Stimulated activated CD4-positive, alpha-beta T cell treated with anti-CD3 and anti-CD28 coated beads, Interleukin-1b, Interleukin-23, amount 100 ng/mL, for 1 hour (primary cell): ENCODE measurements at places on chromosomes 11 and 22.

- DNase-seq, result peak; percentile 23
These were observed 11.7 kb downstream of the PHRF1 start for GRCh38 chr11:587978-588380.

- DNase-seq, result no peak
These were observed 20.1 kb upstream of the SMIM35 start for GRCh38 chr11:118106789-118107335.

DNA sequence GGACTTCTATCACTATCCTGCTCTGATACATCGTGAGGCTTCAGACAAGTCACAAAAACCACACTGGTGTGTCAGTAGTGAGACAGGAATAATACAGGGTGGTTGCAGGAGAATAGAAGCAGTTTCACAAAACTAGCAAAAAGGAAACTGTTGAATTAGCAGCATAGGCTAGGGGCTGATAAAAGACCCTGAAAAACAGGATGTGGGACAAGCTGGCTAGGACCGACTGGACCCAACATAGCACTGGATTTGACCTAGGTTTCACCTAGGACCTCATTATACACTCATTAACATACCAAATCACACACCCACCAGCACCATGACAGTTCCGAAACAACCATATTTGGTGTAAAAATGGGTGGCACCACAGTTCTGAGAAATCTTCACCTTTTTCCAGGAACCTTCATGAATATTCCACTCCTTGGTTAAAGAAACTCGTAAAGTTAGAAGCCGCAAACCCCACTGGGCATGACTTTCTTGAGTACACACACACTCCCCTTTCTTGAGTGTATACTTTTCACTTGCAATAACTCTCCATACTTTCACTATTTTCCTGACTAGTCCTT, 76.2 kb downstream of the SLC1A2 start:
- no peak for DNase-seq

DNA sequence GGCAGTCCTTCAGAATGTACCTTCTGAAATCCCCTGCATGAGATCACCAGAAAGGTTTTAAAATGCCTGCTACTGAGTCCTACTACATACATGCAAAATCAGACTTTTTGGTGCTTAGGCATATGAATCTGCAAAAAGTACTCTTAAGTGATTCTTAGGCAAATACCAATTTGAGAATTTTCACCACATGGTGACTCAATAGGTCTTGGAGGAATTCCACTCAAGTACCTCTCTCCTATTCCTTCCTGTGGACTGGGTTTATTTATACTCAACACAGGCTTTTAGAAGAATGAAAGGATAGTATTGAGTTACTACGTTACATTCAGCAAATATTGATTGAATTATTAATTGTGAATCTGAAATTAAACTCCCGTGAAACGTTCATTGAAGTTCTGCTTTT, 223.9 kb downstream of the CNTN5 start:
- no peak for DNase-seq

DNA sequence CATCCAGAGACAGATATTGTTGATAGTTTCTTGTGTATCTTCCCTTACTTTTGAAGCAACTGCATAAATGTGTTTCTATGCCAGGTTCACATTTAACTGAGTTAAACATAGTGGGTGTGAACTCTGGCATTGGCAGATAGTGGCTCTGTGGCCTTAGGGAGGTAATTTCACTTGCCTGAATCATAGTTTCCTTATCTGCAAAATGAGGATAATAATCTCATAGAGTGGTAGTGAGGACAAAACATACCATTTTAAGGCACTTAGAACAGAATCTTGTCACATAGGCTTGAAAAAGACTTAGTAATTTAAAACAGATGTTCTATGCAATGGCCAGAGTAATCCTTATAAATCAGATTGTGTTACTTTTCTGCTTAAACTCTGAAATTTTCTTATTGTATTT, 56.4 kb upstream of the SYN3 start:
- DNase-seq, result no peak

- no peak for DNase-seq
These were observed 50.5 kb upstream of the PARVG start for GRCh38 chr22:44130076-44130711.

DNA sequence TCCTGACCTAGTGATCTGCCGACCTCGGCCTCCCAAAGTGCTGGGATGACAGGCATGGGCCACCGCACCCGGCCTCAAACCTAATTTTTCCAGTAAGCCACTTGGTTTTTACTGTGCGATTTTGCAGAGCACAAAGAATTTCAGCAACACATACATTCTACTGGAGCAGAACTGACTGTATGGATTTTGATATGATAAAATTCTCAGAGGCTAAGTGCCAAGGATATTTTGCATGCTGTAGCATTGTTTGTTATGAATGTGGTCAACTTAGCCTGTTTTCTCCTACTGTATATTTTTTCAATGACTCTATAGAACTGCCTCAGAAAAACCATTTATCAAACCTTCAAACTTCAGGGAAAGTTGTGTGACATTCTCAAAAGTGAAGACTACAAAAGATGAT, 89.2 kb downstream of the FAT3 start:
- DNase-seq, result no peak

GRCh38 chr11:72471005-72471898, 36.9 kb upstream of the CLPB start:
- peak; percentile 16 for DNase-seq

DNA sequence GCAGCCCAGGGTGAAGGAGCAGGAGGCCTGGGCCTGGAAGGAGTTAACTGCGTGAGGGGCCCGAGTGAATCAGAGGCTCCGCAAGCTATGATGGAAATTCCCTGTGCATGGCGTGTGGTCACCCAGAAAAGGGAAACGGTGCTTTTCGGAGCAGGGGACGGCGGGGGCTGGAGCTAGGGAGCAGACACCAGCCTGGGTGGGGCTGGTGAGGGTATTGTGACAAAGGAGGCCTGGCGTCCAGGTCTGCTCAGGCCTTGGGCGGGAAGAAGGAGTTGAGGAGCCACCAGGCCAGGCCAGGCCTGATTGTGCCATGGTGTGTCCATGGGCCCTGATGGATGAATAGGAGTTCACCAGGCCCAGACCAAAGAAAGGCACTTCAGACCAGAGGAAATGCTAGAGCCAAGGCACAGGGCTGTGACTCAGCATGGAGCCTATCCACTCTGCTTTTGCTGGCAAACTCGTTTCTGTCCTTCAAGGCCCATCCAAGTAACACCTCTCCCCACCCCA, 12.8 kb upstream of the SPI1 start:
- no peak for DNase-seq

GRCh38 chr22:28243539-28243938, 324.5 kb upstream of the PITPNB start:
- no peak for DNase-seq

DNA sequence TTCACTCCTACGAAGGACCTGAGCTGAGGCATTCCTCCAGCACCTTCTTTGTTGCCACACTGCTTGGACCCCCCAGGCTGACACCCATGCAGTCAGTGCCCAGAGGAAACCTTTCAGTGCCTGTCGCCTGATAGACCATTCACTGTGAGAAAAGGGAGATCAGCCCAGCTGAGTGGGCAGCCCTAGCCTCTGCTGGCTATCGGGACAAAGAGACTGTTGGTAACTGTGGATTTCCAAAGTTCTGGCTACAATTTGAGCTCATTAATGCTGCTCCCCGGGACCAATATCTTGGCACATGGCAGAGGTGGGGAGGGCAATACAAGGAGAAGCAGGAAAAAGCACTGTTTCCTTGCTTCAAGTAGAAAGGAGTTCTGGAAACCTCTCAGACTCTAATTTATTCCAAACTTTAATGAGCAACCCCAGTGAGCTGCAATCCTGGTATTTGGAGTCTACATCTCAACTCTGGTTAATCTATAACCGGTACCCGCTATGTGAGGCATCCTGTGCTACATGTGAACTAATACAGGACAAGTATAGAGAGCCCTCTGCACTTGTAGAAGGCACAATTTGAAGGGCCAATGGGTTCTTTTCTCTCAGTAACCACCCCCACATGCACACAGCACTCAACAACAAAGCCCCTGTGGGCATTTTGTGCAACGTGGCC, 200.7 kb upstream of the NCAM1 start:
- DNase-seq, result no peak

GRCh38 chr11:114319716-114320328, 23.6 kb downstream of the NNMT start:
- no peak for DNase-seq

DNA sequence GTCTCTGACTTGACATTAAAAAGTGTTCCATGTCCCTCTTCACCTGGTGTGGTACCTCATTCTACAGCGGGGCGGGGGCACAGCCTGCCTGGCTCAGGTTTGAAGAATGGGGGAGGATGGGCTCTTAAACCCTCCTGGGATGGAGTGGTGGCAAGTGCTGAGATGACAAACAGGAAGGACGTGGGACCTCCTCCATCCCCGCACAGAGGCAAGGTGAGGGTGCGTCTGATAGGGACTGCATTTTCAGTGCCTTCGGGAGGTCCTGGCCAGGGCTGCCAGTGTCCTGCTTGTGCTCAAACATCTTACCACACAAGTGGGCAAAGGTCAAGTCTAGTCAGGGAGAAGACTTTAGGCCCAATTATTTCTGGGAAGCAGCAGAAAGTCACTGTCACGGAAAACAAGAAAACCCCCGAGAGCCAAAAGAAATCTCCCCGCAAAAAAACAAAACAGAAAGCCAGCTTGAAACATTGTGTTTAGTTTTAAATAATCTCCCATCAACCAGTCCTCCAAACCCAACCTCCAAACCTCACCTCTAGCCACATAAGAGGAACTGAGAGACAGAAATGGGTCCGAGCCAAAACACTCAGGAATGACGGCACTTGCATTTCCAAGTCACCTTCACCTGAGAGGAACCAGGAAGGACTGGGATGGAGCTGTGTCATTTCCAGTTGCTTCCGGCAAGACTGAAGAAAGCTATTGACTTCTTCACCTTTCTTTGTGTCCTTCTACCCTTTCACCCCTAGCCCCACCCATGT, 966.5 kb downstream of the NTM start:
- no peak for DNase-seq

DNA sequence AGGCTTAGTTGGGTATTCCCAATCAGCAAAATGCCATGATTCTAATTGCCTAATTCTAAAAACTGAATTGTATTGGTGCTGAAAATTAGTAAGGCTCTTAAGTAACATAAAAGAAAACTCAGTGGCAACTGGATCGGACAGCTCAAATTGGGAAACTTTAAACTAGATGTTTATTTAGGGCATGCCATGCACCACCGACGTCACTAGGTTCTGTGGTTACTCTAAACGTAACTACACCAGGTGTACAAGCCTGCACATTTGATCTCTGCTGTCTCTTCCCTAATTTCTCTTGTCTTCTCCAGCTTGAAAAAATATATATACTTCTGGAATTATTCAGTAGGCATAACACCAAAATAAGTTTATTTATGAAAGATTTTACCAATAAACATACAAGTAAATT, 378.2 kb downstream of the DCDC1 start:
- DNase-seq, result no peak

- DNase-seq, result no peak
These were observed 1.7 kb downstream of the SLC37A4 start for GRCh38 chr11:119029069-119029339.

DNA sequence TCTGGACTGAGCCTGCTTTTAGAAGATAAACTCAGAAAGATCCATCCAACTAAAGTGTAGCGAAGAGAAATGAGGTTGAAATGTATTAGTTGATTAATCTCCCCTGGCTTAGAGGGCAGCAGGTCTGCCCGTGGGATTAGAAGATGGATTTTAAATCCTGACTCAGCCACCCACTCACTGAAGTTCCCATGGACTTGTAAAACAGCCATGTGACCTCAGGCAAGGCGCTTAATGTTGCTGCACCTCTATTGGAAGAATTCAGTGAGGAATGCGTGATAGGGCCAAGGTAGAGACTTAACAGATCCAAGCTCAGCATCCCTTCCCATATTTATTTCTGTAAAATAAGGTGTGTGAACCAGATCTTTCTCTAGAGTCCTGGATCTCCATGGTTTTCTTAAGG, 45.1 kb upstream of the ELF5 start:
- DNase-seq, result no peak

GRCh38 chr22:28094771-28095170, 175.7 kb upstream of the PITPNB start:
- no peak for DNase-seq

DNA sequence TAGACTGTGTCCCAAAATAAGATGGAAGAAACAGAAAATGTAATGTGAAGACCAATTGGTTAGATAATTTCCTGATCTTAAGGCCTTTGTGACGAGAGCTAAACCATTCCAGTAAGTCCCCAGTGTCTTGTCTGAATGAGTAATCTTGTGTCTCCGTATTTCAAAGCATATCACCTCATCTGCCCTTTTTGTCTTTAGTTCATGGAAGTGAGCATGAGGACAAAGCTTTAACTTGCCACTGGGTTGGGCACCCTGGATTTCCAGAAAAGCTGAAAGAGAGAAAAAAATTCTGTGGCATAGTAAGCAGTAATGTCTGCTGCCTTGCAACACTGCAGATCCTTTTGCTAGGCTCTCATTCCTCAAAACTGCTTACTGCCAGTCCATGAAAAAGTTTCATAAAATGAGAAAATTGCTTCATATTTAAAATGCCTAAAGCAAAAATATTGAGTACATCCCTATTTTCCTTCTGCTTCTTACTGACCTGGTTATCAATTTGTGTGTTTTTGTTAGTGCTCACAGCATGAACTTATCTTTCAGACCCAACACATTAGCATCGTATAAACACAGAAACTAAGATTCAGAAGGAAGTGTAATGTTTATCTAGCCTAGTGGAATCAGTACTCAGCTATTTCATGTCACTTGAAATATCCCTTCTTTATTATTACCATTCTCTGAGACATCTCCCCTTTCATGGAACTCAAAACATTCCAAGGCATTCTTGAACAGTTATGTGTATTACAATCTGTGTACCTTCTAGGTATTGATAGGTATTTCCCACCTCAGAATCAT, 5.3 kb downstream of the CASP12 start:
- no peak for DNase-seq

DNA sequence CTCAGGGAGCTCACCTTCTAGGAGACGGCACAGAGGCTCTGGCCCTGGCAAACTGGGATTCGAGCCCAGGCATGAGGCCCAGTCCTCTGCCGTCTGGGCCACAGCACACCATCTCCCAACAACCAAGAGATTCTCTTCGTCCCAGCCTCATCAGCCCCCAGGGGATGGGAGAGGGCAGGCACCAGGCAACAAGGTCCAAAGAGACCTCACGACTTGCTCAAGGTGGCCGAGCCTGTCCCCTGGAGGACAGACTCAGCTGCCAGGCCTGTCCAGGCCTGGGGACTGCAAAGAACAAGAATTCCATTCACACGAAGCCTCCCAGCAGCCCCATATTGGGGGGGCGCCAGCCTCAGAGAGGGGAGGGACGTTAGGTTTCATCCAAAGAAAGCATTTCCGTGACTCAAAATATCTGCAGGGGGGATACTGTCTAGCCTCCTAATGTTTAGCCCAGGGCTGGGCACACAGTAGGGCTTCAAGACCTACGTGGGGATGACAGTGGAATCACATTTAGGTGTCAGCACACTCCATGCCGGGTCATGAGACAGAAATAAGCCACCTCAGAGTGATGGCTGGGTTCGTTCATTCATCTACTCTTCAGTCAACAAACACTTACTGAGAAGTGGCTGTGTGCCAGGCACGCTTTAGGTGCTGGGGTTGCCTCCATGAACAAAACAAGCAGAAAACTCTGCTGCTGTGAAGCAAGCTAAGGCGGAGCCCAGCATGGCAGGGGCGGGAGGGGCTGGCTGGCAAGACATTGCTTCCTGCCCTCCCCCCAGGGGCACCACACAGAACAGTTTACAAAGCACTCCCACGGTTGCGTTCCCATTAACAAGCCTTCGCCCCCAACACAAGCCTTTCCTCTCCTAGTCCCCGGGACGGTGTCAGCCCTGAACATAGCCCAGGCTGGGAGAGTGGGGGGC, 1.2 kb downstream of the CARNS1 start:
- no peak for DNase-seq
